ENCODE measurements at places on chromosomes 2 and 18. TPM values are rescaled to one million over a fixed set of nuclear protein-coding genes. Genes with fewer than 3 reads are reported as not detected.

EHBP1 gene
- 159 TPM for total RNA-seq

CXCR4 gene
- 7.8 TPM for total RNA-seq

PROM2 gene
- total RNA-seq, result 0.94 TPM

SLC30A3 gene
- not detected for total RNA-seq

COQ10B gene
- 45.6 TPM for total RNA-seq

C2orf81 gene
- 1.4 TPM for total RNA-seq

REG3G gene
- not detected for total RNA-seq

KIF1A gene
- 2.3 TPM for total RNA-seq

CYTIP gene
- total RNA-seq, result 2.9 TPM

TRIM43 gene
- not detected for total RNA-seq

TRAF3IP1 gene
- 21.7 TPM for total RNA-seq

DNA sequence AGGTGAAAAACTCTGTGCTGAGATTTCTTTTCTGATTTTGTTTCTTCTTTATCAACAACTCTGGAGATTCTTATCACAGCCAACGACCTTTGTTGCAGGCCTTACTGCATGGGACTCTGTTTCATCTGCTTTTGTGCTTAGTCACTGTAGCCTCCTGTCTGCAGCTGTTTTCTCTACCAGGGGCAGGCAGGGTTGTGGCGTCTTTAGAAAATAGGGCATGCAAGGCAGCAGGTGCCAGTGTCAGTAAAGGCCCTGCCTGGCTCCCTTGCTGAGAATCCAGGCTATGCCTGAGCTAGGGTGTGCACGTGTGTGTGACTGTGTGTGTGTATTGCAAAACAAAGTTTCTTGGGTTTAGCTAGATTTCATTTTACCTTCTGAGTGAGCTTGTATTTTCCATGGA lies 14.6 kb upstream of the SLC9A2 start:
- no peaks in the 10 kb centered on the region for H3K27me3 ChIP-seq
- no peaks in the 10 kb centered on the region for H3K4me1 ChIP-seq
- H3K36me3 ChIP-seq, result no peaks in the 10 kb centered on the region
- ATAC-seq, result no peak
- no peak overlapping the region for H3K27ac ChIP-seq

DNA sequence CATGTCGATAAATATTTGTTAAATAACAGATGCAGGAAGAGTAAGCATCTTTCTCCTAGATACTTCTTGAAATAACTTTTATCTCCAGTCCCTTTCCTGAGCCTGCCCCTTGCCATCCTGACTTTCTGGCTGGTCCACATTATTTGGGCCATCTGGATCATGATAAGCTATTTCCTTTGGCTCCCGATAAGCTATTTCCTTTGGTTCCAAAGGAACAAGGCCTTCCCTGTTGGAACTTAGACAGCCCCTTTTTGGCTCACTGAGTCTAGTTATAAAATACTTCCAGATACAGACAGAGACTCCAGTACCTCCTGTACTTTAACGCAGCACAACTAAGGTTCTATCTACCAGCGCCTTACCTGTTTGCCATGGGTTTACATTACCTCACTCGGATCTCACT lies 205.3 kb upstream of the CCDC150 start:
- no peak overlapping the region for H3K27ac ChIP-seq
- ATAC-seq, result no peak
- H3K4me3 ChIP-seq, result no peak overlapping the region
- no peaks in the 10 kb centered on the region for H3K36me3 ChIP-seq
- H3K27me3 ChIP-seq, result no peaks in the 10 kb centered on the region
- no peaks in the 10 kb centered on the region for H3K4me1 ChIP-seq

DNA sequence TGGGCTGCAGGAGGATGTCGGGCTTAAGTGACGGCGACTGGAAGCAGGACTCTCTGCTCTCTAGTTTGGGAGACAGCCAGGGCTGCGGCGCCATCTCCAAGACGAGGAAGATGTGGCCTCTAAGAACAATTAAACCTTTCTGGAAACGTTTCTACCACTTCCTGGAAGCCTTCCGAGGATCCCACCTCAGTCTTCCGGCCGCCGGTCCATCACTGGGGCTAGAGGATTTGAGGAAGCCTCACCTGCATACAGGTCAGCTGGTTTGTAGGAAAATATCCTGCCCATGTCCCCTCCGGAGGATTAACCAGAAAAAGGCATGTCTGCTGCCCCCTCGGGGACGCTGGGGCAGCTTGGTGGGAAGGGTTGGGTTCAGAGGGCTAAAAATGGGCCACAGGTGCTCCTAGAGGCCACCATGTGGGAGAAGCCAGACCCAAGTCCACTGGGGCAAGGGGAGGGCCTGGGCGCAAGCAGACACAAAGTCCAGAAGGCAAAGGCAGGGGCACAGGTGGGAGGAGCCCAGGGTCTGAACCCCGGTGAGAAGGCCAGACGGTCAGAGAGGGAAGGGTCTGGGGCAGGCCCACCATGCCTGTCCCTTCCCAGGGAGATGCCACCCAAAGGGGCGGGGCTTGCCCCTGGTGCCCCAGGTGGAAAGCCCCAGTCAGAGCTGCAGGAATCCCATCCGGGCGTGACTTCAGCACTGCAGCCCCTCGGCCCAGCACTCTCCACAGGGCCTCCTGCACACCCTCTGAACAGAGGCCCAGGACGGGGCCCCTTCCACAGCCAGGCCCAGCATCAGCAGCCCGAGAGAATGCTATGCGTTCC lies 82.2 kb upstream of the ID2 start:
- ATAC-seq, result no peak
- H3K4me3 ChIP-seq, result no peak overlapping the region
- no peaks in the 10 kb centered on the region for H3K36me3 ChIP-seq

- peak; percentile 77 for ATAC-seq
- H3K27me3 ChIP-seq, result no peaks in the 10 kb centered on the region
- H3K4me1 ChIP-seq, result peaks cover 9% of the 10 kb centered on the region
- H3K4me3 ChIP-seq, result no peak overlapping the region
- no peak overlapping the region for H3K27ac ChIP-seq
- H3K36me3 ChIP-seq, result no peaks in the 10 kb centered on the region
These were observed 135.6 kb upstream of the KLHL29 start for GRCh38 chr2:23249348-23249747.

GRCh38 chr2:111095434-111095833 lies 25.3 kb upstream of the BCL2L11 start:
- H3K4me3 ChIP-seq, result no peak overlapping the region
- ATAC-seq, result no peak
- no peaks in the 10 kb centered on the region for H3K27me3 ChIP-seq
- no peaks in the 10 kb centered on the region for H3K4me1 ChIP-seq
- no peak overlapping the region for H3K27ac ChIP-seq

- ATAC-seq, result no peak
- no peaks in the 10 kb centered on the region for H3K4me1 ChIP-seq
- H3K27ac ChIP-seq, result no peak overlapping the region
- no peaks in the 10 kb centered on the region for H3K36me3 ChIP-seq
These were observed 326.9 kb upstream of the UBE2E3 start for GRCh38 chr2:180653481-180653880.

GRCh38 chr2:166081131-166081632 lies 46.6 kb downstream of the SCN1A start:
- no peak overlapping the region for H3K4me3 ChIP-seq
- no peak for ATAC-seq
- no peaks in the 10 kb centered on the region for H3K27me3 ChIP-seq
- H3K36me3 ChIP-seq, result no peaks in the 10 kb centered on the region

- H3K27ac ChIP-seq, result peak overlapping the region; percentile 7
- no peaks in the 10 kb centered on the region for H3K27me3 ChIP-seq
- H3K4me1 ChIP-seq, result peaks cover 7% of the 10 kb centered on the region
- H3K4me3 ChIP-seq, result no peak overlapping the region
These were observed 111.4 kb downstream of the THADA start for GRCh38 chr2:43484323-43484930.

GRCh38 chr2:115649731-115650130 lies 1207.3 kb downstream of the DPP10 start:
- H3K27me3 ChIP-seq, result no peaks in the 10 kb centered on the region
- no peaks in the 10 kb centered on the region for H3K36me3 ChIP-seq
- no peaks in the 10 kb centered on the region for H3K4me1 ChIP-seq
- H3K27ac ChIP-seq, result no peak overlapping the region
- no peak overlapping the region for H3K4me3 ChIP-seq

GRCh38 chr2:131016826-131017741 lies 76.2 kb downstream of the FAM168B start:
- no peak overlapping the region for H3K27ac ChIP-seq
- H3K36me3 ChIP-seq, result no peaks in the 10 kb centered on the region
- H3K4me1 ChIP-seq, result no peaks in the 10 kb centered on the region
- peaks cover 5% of the 10 kb centered on the region for H3K27me3 ChIP-seq
- ATAC-seq, result no peak
- no peak overlapping the region for H3K4me3 ChIP-seq

DNA sequence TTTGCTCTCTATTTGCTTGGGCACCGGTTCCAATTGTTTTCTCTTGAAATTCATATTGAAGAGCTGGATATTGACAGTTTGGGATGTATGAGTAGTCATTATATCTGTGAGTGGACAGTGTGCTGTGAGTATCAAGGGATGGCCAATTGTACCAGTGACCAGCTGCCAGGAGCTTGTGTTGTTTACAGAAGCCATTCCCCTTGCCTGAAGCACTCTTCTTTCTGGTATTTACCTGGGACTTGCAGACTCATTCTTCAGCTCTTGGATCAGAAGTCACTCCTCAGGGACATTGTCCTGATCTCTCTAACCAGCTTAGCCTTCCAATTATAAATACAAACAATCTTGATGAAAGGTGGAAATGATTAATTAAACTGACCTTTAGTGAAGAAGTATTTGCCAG lies 438.3 kb upstream of the LRATD1 start:
- no peak for ATAC-seq
- H3K27ac ChIP-seq, result no peak overlapping the region
- H3K36me3 ChIP-seq, result no peaks in the 10 kb centered on the region
- H3K27me3 ChIP-seq, result no peaks in the 10 kb centered on the region
- no peak overlapping the region for H3K4me3 ChIP-seq

DNA sequence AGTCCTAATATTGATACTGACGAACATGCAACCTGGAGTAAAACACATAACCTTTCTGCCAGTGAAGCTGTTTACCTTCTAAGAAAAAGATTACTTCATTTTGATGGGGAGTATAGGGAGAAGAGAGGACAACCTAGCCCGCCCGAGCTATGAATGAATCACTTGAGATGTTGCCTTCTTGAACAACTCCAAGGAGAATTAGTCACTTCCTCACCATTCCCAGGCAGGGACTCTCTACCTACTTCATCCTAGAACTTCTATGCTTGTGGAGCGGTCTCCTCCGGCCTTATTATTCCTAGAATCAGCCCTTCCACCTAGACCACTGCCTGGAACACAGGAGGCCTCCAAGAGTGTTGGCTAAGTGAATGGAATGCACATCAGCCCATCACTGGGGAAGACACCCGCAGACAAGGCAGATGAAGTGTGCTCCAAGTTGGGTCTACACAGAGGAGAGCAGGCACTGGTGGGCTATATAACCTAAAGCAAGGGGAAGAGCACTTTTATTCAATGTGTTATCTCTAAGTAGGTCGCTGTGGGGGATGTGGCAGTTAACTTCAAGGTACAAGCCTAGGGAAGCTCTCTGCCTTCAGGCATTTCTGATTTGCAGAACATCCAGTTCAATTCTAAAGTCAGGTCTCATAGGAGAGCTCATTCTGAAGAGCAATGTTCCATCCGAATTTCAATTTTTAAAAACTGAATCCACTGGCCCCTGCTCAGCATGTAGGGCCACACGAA lies 57.4 kb downstream of the STK39 start:
- peaks cover 66% of the 10 kb centered on the region for H3K4me1 ChIP-seq
- no peaks in the 10 kb centered on the region for H3K36me3 ChIP-seq
- H3K27ac ChIP-seq, result no peak overlapping the region
- H3K4me3 ChIP-seq, result no peak overlapping the region

DNA sequence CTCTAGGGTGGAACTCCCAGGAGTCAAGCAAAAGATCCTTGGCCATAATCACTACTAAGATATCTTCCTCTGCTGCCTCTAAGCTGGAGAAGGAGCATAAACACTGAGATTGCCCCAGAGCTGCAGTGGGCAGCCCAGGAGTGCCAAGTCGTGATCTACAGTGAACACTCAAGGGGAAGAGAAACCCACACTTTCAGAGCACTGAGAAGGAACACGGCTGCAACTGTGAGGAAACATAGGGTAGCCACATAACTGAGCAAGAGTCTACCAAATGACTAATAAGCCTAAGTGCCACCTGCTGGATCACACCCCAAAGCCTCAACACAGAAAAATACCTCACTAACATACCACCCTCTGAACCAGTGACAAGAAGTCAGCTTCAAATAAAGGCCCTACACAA lies 79.6 kb upstream of the RAB12 start:
- no peak for ATAC-seq
- H3K36me3 ChIP-seq, result no peaks in the 10 kb centered on the region
- no peak overlapping the region for H3K4me3 ChIP-seq
- peaks cover 9% of the 10 kb centered on the region for H3K27me3 ChIP-seq
- no peak overlapping the region for H3K27ac ChIP-seq
- H3K4me1 ChIP-seq, result no peaks in the 10 kb centered on the region

GRCh38 chr2:181992776-181993175 lies 7.1 kb downstream of the PPP1R1C start:
- H3K27me3 ChIP-seq, result no peaks in the 10 kb centered on the region
- no peak overlapping the region for H3K27ac ChIP-seq
- ATAC-seq, result no peak
- no peak overlapping the region for H3K4me3 ChIP-seq
- H3K36me3 ChIP-seq, result no peaks in the 10 kb centered on the region

DNA sequence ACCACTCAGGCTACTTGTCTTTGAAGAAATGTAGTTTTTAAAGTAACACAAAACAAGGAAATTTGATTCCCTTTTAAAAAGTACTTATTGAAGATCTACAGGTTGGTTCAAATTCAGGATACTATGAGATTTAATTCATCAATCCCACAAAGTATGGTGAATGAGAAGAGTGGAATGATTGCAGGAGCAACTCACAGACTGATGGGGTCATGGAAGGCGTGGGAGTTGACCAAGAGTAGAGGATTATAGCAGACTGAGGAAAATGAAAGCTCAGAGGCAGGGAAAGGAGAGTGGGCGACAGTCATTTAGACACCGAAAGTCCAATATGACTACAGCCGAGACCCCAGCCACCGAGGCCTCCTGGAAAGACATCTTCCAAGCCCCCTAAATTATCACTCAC lies 12.5 kb upstream of the DAPL1 start:
- H3K4me1 ChIP-seq, result no peaks in the 10 kb centered on the region
- no peak overlapping the region for H3K4me3 ChIP-seq
- no peaks in the 10 kb centered on the region for H3K36me3 ChIP-seq
- no peaks in the 10 kb centered on the region for H3K27me3 ChIP-seq

DNA sequence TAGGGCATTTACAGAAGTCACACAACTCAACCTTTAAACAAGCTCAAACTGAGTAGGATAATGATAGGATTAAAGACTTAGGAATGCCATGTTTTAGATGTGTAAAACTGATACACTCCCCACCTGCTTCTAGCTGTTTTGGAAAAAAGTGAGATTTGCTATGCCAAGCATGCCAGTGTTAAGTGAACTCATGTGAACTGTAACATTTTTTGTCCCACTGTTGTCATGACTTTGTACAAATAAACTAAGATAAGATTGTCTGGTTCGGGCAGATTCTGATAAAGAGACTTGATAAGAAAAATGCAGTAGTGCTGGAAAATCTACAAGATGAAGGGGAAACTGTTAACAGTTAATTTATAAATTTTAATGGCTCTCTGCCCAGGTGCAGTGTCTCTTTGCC lies 66.5 kb downstream of the GLS start:
- H3K4me3 ChIP-seq, result no peak overlapping the region
- H3K27me3 ChIP-seq, result no peaks in the 10 kb centered on the region
- peak overlapping the region; percentile 20 for H3K27ac ChIP-seq
- no peak for ATAC-seq
- peaks cover 12% of the 10 kb centered on the region for H3K4me1 ChIP-seq
